ENCODE measurements at places on chromosomes 12 and 14.

DNA sequence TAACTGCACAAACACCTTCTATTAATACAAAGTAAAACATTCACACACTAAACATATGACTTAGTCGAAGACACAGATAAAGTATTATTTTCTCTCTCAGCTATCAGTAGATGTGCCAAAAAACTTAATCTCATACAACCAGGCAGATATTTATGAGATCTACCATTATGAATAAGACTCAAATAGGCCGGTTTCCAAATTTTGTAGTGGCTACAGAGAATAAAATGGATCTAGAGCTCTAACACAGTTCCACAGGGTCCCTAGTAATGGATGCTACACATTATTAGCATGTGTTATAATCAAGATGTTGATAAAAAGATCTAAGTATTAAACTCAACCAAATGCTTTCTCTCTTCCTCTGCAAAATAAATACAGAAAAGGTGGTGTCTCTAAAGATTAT lies 10.4 kb downstream of the SAV1 start:
- DNase-seq: no peak

GRCh38 chr14:63200035-63200740 lies 4.1 kb upstream of the RHOJ start:
- no peak for DNase-seq

DNA sequence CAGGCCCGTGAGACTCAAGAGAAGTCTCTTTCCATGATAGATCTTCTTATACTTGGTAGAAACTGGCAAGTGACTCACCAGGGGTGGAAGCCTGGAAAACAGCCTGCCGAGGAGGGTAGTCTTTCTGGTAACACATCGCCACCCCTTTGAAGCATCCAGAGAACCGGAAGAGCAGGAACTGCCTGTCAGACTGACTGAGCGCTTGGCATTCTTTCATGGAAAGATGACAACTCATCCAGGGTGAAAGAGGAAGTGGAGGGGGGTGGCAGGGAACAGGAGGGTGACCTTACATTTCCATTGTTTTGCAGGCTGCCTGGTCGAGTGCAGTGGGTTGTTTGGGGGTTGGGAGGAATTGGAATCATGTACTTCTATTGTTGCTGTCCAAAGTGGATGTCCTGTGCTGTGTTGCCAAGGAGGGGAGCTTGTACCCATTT lies 34.5 kb downstream of the PRKCH start:
- no peak for DNase-seq

GRCh38 chr12:45986641-45987339 lies 3.6 kb downstream of the SCAF11 start:
- no peak for DNase-seq

- DNase-seq: no peak
Measured at GRCh38 chr12:125890366-125890905, 825.2 kb downstream of the AACS start.

- no peak for DNase-seq
Measured at GRCh38 chr14:50832935-50833630, 2.1 kb upstream of the NIN start.

GRCh38 chr14:76465664-76466063 lies 89.7 kb downstream of the ESRRB start:
- DNase-seq: no peak

DNA sequence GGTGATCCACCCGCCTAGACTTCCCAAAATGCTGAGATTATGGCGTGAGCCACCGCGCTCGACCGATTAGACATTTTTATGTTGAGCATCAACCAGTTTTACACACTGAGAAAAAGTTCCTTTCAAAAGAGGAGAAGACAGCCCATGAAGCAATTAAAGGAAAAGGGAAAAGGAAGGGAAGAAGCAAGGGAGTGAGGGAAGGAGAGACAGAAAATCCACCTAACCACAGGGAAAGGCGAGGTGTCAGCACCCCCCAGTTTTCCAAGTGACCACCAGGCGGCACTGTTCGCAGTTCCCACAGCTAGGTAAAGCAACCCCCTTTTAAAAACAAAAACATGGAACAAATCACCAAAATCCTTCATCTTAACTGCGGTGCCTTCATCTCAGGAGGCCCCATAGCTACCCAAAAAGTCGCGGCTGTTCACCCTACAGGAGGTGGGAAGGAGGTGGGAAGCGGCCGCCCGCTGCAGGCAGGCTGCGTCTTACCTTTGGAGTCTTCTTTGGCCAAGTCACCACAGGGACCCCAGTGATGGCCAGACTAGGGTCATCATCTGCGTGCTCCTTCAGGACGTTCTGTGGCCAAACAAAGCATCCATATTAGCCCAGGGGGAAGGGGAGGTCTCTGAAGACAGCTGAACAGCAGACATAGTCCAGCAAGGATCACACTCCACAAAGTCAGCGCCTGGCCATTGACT lies 86.6 kb downstream of the KDM2B start:
- DNase-seq: no peak

DNA sequence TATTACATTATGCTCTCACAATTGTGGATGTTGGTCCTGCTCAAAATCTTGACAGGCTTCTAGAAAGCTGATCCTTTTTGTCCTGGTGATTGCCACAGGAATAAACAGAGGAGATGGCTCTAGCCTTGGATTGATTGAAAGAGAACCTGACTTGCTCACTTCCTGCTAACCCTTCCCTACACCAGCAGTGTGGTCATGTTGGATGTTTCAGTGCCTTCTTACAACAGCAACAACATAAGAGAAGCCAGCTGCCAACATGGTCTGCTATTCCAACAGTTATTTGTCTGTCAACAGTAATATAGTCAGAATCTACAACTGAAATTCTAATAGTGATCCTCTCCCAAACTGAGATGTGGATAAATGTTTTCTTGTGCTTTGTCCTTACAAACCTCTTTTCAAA lies 311.6 kb upstream of the DIO2 start:
- no peak for DNase-seq

GRCh38 chr12:89225401-89225800 lies 126.9 kb downstream of the DUSP6 start:
- no peak for DNase-seq

DNA sequence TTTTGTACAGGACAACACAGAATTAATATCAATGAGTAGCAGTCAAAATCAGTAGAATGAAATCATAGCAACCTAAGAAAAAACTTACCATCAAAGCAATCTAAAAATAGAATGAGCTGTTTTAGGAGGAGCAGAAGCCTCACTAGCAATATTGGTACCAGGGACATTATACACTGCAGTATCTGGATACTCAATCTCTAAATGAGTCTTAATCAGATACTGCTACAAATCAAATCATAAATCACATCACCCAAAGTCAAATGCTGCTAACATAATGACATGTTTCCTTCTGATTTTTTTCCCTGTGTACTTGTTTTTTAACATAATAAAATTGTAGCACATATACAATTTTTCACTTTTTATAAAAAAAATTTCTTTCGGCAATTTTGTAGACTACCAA lies 8.0 kb downstream of the RPS29 start:
- no peak for DNase-seq

DNA sequence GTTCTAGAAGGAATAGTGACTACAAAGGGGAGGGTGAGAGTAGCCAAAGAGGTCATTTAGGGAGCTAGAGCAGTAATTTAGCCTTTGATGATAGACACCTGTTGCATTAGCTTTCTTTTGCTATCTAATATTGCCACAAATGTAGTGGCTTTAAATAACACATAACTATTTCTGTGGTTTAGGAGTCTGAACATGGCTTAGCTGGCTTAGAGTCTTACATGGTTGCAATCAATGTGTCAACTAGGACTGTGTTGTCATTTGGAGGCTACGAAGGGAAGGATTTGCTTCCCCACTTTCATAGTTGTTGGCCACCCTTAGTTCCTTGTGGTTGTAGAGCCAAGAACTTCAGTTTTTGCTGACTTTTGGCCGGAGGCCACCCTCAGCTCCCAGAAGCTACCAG lies 99.9 kb downstream of the C12orf50 start:
- no peak for DNase-seq

GRCh38 chr12:54294152-54294952 lies 6.5 kb downstream of the NFE2 start:
- DNase-seq: no peak

GRCh38 chr12:4252601-4253000 lies 21.0 kb upstream of the CCND2 start:
- DNase-seq: no peak

DNA sequence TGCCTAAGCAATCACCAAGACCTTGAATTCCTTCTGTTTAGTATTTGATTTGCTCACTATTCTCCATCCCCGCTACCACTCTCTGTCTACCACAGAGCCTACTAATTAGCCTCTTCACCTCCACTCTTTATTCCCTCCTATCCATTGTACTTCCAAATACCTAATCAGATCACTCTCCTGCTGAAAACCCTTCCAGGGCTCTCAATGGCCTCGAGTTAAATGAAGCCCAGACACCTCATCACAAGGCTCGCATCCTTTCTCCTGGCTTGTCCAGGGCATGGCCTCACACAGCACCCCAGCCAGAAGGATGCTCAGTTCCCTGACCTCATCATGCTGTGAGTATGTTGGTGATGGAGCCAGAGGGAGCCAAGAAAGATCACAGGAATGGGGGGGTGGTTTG lies 71.4 kb upstream of the PRMT8 start:
- DNase-seq: no peak

DNA sequence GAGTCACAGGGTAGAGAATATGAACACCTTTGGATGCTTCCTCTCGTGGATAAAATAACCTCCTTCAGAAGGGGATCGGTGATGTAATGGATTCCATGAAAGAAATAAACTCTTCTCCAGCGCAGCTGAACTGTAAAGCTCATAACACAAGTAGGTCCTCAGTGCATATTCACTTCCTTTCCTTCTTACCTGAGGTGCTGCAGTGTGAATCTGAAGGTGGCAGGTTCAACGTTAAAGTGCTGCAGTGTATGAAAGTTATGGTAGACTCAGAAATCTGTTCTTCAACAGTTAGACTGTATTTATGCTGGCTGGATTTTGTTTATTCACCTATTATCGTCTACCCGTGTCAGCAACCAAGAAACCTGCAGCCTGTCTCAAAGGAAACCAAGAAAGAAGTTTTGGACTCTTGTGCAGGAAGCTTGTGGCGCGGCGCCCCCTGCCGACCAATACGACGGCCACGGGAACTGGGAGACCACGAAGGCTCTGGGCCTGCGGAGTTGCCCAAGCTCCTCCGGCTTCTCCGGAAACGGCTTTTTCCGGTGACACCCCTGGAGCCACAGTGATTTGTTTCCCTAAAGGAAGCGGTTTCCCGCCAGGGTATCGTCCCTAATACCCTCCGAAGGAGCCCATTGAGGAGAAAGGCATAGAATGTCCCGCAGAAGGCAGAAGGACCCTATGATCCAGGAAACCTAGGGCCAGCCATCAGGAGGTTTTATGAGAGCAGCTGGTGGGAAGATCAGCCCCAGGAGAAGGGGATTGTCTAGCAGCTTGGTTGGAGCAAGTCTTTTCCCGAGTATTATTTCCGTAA lies 17.6 kb upstream of the RNASE3 start:
- DNase-seq: no peak

DNA sequence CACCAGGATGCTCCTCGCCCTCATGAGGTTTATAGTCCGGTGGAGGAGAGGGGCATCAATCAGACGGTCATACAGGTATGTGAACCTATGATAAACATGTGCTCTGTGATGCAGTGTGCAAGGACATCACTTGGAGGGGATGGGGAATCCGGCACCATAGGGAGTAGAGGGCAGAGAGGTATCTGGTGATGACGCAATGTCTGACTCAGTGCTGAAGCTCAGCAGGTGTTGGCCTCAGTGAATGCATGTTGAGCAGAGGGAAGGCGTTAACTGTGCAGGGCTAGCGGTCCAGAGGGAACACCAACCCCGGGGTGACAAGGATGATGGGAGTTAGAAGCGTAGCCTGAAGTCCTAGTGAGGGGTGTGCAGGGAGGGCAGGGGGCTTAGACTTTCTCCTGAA lies 200.9 kb downstream of the TMEM132C start:
- no peak for DNase-seq

DNA sequence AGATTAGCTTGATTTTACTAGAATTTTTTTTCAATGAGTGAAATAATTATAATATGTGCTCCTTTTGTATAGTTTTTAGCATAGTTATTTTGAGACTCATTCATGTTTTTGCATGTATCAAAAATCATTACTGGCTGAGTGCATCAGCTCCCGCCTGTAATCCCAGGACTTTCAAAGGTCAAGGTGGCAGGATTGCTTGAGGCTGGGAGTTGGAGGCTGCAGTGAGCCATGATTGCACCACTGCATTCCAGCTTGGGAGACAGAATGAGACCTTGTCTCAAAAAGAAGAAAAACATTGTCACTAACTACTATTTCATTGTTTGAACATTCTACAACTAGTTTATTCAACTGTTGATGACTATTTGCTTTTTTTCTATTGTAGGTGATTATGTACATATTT lies 802.7 kb downstream of the SLC16A7 start:
- no peak for DNase-seq

- DNase-seq: no peak
Measured at GRCh38 chr14:68774771-68775613, 17.9 kb downstream of the ZFP36L1 start.

DNA sequence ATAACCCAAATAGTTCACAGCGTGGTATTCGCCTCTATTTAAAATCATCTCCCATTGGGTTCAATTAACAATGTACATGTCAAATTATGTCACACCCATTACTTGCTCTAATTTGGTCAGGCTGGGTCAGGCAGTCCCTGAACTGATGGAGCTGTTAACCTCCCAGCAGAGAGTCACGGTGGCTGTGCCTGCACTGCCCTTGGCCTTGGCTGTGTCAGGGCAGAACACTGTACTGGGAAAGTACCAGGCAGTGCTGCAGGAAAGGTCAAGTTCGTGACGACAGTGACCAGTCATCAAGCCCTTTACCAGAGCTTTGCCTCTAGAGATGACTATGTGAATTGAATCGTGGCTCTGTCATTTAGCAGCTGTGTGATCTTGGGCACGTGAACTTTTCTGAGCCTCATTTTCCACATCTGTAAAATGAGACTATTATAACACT lies 100.0 kb downstream of the ARF6 start:
- no peak for DNase-seq

- DNase-seq: no peak
Measured at GRCh38 chr14:91377700-91378652, 39.6 kb downstream of the CCDC88C start.

GRCh38 chr12:62448436-62448835 lies 18.2 kb upstream of the MON2 start:
- DNase-seq: no peak

DNA sequence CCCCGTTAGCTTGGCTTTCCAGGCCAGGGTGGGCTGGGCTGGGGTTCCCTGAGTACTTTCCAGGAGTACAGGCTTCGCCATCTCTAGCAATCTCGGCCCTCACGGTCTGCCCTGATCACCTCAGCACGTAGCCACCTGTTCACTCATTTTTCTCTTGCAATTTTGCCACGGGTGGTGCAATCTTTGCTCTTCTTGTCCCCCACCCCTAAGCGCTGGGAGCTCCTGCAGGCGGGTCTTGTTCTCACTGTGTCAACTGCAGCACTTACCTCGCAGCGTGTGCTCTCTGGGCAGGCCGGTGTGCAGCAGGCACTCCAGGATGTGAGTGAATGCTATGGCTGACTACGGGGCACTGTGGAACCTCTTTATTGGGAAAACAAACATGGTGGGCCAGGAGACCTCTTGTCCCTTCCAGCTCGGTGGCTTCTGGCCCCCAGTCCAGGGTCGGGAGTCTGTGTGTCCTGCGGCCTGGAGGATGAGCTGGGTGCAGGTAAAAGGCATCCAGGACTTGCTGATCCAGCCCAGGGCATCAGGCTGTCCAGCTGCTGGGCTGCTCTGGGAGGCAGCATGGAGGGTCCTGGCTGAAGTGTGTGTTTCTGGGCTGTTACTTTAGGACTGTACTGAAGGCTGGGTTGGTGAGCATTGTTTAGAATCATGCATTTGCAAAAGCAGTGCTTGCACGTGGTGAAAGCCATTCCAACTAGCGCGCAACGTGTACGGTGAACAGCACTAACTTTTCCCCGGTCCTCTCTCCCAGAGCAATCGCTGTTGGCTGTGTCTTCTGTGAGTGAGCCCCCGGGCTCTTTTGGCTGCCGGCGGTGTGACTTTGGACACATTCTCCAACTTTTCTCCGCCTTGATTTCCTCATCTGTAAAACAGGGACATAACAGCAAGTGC lies 1.5 kb upstream of the ULK1 start:
- no peak for DNase-seq
